ENCODE measurements at places on chromosomes 5 and 9.

- DNase-seq: no peak
These were observed 55.2 kb downstream of the GLDC start for GRCh38 chr9:6590334-6590733.

DNA sequence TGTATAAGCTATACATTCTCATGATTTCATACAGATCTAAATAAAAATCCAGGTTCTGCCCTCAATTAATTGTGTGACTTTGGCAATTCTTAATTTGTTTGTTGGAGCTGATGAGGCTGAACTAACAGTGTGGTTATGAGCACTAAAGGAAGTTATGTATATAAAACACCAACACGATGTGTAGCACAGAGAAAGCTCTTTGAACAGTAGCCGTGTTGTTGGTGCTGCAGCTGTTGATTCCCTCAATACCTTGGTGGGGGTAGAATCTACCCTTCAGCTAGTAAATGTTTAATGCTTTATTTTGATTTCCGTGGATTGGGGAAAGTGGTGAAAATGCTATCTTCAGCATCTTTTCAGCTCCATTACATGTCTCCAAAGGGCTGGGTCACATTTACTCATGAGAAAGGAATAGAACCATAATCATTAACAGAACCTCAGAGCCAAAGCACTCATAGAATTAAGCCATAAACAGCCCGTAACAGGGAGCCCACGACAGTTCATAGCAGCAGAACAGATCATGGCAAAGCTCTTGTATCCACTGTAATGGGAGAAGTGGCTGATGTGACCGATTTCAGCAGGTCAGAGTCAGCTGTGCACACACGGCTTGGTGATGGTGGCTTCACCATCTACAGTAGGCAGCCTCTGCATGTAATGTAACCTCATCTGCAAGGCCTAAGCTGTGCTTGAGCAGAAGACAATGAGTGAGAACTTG, 332.7 kb downstream of the DIRAS2 start:
- no peak for DNase-seq

DNA sequence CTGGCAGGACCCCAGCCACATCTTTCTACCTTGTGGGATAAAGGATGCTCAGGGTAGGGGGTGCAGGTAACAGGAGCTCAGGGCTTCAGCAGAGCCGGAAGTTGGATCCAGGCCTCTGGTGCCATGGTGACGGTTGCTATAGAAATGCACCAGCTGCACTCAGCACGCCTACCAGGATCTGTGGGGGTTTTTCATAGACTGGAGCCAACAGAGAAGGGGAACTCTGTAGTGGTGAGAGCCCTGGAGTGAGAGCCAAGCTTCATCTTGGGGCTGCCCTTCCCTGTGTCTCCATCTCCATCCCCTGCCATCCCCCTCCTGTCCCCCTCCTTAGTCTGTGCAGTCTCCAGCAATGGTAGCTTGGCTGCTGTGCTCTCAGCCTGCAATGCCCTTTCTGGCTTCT, 27.5 kb upstream of the BOD1 start:
- DNase-seq: no peak

DNA sequence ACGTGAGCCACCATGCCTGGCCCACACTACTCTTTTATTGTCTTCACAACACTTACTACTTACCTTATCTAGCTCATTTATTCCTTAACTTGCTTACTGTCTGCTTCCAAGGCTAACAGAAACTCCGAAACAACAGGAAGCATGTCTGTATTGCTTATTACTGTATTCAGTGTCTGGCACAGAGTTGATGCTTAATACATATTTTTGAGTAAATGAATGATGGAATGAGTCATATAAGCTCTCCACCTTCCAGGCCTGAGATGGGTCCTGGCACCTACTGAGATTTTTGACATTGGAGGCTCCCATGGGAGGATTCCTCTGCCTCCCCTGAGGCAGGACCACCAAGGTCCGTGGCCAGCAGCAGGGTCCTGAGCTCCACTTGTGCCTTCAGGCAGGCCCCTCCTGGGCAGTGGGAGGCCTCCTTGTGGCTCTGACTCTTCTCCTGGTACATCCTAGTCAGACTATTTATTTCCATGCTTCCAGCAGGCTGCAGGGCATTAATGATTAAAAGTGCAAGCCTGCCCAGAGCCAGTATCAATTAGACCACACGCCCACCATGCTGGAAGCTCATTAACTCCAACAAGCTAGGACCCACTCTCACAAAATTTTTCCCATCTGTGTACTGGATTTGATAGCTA, 76.5 kb upstream of the CTNNA1 start:
- DNase-seq: no peak

GRCh38 chr5:71891856-71892255, 172.8 kb downstream of the CARTPT start:
- DNase-seq: no peak

DNA sequence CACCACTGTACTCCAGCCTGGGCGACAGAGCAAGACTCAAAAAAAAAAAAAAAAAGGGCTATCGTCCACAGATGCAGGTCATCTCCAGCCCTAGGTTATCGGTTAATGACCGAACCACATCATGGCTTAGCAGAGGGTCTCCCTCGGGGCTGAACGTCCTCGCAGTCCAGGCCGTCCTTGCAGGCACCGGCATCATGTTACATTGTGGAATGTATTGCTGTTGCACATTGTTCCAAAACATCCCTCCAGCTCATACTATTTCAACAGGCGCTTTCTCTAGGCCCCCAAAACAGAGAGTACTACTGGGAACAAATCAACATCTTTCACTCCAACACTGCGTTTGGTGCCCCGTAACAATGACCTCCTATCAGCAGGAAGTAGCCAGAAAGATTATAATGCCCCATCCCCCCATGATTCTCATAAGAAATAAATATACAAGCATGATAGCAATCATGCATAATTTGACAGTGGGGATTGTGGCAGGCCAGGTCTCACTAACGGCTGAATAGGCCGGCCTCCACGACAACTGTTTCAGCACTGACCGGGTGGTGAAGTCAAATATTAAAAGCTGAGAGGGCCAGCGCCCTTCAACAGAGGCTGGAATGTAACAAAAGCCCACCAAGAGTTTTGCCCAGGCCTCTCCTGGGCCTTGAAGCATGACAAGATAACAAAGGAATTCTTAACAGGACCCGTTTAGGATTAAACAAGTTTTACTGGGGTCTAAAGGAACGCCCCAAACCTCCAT, 1.1 kb upstream of the LCN9 start:
- DNase-seq: no peak

DNA sequence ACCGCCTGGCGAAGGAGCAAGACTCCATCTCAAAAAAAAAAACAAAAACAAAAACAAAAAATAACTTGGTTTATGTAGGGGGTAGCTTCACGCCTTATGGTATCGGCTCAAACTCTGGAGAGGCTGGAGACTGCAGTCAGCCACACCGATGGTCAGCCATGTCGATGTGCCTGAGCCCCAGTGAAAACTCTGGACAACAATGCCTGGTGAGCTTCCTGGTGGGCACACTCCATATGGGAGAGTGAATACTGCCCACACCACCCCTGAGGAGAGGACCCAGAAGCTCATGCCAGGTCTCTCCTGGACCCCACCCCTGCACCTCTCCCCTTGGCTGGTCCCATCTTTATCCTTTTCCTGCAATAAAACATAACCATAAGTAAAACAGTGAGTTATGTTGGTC, 19.6 kb downstream of the IPPK start:
- DNase-seq: no peak

GRCh38 chr5:97752871-97753270, 569.8 kb upstream of the RIOK2 start:
- no peak for DNase-seq

- DNase-seq: no peak
These were observed 2.5 kb downstream of the DBN1 start for GRCh38 chr5:177470759-177471536.

GRCh38 chr5:76471406-76471805, 68.3 kb downstream of the IQGAP2 start:
- no peak for DNase-seq

DNA sequence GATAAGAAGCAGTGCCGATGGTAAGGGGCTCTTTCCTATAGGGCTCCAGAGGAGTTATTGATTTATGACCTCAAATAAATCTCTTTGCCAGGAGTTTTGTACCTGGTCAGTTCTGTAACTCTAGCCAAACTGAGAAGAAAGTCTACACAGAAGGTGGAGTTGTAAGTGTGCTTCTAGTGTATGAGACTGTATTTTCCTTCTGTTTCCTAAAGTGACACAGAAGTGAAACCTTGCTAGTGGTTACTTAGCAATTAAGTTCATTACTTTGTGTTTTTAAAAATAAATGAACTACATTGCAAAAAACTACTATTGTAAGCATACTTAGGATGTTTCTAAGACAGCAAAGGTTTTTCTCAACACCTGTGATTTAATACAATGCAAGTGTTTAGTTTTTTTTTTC, 48.7 kb upstream of the ACTBL2 start:
- no peak for DNase-seq

- no peak for DNase-seq
These were observed 206.2 kb downstream of the CEMIP2 start for GRCh38 chr9:71562140-71562539.

DNA sequence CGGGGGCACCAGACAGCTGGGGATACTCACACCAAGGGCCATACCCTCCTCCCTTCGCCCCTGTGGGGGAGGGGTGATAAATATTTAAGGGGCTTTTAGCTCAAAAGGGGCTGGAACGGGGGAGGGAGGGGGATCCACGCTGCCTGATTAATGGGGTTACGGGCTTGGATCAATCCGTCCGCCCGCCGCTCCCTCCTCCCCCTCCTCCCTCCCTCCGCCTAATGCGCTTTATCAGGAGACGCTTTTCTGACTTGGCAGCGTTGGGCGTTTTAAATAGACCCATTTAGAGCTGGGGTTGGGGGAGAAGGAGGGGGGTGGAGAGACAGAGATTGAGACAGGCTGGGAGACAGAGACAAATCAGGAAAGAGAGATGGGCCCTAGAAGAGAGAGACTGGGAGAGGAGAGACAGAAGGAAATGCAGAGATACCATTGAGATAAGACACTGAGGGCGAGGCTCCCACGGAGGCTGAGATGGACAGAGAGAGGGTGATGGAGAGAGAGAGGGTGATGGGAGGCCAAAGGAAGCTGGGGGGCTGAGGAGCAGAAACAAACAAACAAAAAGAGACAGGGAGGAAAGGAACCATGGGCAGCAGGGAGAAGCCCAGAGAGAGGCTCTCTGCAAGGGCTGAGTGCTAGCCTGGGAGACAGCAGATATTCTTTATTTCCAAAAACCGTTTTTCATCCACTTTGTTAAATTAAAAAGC, 10.3 kb downstream of the CNTFR start:
- DNase-seq: no peak

DNA sequence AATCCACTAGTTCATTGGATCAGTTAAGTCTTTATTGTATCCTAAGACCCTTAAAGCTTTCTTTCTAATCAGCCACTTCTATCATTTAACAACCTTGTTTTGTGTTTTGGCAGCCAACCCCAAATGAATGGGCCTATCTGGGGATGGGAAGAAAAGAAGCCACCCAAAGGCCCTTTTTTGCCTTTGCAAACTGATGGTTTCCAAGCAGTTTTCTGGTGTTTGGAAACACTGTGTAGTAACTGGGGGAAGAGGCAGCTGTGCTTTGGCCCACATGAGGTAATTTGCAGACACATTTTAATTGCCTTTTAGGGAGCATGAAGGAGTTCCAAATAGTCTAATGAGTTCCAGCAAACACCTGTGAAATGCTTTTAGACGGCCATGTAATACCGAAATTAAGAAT, 1751.3 kb upstream of the WWC1 start:
- DNase-seq: no peak

GRCh38 chr5:180201051-180201987, 7.7 kb downstream of the RASGEF1C start:
- peak; percentile 36 for DNase-seq

DNA sequence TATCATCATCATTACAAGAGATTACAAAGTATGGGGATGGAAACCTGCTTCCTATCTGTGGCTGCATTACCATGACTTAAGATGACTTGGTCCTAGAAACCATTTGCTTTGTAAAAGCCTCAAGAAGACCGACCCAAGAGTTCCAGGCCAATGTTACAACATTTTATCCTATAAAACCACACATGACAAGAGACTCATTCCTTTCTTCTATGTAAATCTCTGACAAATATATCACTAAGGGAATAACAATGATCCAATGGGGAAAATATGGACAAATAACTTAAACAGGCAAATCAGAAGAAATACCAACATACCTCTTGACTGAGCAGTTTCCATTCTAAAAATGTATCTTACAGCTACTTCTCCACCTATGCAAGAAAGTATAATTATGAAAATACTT, 44.3 kb upstream of the VPS13A start:
- DNase-seq: no peak

DNA sequence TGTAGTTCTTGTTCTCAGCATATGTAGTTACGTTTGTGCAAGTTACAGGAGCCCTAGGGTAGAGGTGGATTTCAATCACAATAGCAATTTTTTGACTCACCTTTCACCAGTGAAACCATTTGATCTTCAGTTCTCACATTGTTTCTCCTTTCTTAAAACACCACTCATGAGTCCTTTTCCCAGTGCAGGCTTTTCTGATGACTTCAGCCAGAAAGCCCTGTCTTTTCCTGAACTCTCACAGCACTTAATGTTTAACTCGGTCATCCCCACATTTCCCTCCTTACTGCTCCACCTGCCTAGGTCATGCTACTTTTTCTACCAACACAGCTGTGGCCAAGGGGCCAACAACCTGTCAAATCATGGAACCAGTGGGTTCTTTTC, 37.9 kb downstream of the ARHGEF28 start:
- DNase-seq: no peak

GRCh38 chr9:112380825-112381221, 915 bp downstream of the HSDL2 start:
- DNase-seq: no peak

- no peak for DNase-seq
These were observed 96.2 kb upstream of the SARDH start for GRCh38 chr9:133834080-133834976.

- DNase-seq: no peak
These were observed 22.4 kb downstream of the IFNW1 start for GRCh38 chr9:21119093-21119770.

- DNase-seq: no peak
These were observed 215.5 kb downstream of the MPDZ start for GRCh38 chr9:13063880-13064459.

DNA sequence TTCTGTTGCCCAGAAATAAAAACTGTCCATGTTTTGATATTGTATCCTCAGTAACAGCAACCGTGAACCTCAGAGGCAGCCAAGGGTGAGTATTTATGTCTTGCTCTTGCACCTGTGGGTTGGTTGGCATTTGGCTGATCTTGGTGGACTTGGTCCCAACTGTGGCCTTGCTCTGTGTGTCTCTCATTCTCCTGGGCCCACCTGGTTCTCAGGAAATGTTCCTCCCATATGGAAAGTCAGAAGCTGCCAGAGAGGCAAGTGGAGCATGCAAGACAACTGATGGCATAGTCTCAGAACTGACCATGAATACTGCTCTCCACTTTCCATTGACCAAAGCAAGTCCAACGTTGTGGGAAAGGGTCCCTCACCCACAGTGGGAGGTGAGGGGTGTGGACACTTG, 13.6 kb upstream of the NINJ1 start:
- DNase-seq: no peak

Measured in HAP-1 (cell line).